ENCODE measurements at places on chromosomes 16 and 17.

GRCh38 chr17:41444186-41444585 is 3.4 kb upstream of the KRT38 start:
- DNase-seq: no peak

- no peak for DNase-seq
Measured at GRCh38 chr16:1466054-1466453, 8.8 kb downstream of the CLCN7 start.

- DNase-seq: no peak
Measured at GRCh38 chr17:29844339-29845048, 85.5 kb downstream of the SSH2 start.

DNA sequence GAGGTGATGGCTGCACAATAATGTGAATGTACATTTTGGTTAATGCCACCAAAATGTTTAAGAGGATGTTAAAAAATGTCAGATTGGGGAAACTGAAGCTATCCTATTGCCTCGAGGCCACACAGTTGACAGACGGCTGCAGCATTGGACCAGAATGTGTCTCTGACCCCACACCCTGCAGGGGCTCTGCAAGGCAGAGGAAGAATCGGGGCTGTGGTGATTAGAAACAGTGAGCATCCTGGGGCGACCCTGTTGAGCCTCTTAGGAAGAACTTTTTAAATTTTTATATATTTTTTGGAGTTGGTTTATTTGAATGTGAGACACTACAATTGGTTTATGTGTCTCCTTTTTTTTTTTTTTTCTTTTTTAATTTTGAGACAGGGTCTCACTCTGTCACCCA is 15.0 kb upstream of the ADORA2B start:
- no peak for DNase-seq

GRCh38 chr16:85642762-85643358 is 29.7 kb downstream of the GSE1 start:
- no peak for DNase-seq

DNA sequence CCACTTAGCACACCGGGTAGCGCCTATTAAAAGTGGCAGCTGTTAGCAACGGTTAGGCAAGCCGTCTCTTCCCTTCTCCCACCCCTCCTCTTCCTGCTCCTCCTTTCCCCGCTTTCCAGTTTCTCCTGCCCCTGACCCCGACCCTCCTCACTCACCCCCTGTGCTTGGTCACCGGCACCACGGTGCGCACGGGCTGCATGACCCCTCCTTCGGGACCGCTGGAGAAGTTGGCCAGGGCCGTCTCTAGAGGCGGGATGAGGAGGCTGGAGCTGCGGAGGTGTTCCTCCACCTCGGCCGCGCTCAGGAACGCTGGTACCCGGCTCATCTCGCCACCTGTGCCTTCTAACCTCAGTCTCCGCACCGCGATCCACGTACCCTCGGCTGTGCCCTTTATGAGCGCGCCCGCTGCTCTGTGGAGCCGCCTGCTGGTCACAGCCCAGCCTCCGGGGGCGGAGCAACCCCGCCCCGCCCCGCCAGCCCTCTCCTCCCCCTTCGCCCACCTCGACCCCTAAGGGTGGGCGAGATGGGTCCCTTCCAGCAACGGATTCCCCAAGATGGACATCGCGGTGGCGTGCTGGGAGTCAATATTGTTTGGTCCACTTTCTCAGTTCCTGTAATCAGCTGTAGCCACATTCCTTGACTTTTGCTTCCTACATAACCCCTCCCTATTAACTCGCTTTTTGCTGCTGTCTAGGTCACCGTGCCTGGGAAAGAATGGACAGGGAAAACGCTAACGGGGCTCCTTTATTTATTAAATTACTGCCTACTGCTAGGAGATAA is at the start of gene CRYM:
Gene CRYM, minus strand, starts transcription at position 364 of the 780 bp plus-strand sequence. Its CDS starts 39 bp downstream, at position 325.
- no peak for DNase-seq

- no peak for DNase-seq
Measured at GRCh38 chr17:40960144-40960543, 6.6 kb downstream of the KRT39 start.

DNA sequence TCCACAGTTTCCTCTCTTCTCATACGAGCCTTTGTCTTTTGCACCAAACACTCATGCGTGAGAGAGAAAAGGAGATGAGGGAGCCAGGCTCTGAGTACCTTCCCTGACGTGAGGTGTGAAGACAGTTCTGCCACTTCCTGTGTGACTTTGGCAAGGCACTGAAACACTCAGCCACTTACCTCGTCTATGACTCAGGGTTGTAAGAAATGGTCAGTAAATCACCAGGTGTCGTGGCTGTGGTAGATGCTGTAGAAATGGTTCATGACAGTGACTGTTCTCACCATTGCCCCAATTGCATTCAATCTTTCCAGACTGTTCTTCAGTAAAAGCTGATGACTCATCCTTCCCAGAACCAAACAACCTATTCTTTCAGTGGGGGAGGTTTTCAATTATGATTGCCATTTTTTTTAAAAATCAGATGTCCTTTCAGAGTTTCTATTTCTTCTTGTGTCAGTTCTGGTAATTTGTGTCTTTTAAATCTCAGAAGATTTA is 49.2 kb upstream of the CBFA2T3 start:
- no peak for DNase-seq

DNA sequence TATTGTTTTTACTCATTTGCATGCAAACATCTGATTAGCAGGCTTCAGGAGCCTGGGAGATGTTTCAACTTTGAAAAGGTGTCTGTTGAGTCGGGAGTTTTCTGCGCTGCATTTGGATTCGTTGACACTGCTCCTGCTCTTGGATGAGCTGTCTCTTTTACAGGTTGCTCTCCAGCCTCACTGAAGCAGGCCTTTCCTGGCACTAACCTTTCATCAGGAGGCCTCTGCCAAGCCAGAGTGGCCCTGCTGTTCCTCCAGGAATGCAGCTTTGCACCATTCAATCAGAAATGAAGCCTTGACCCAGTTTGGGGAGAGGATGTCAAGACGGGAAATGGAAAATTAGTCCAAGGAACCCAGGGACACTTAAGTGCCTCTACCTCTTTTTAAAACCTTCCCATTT is 330 bp upstream of the KRTAP29-1 start:
- no peak for DNase-seq

Data from AG09309 (cell line).